ENCODE measurements at places on chromosomes 5 and 9. TPM values are rescaled to one million over a fixed set of nuclear protein-coding genes. Genes with fewer than 3 reads are reported as not detected.

- H3K4me3 ChIP-seq, result no peak overlapping the region
- H3K4me1 ChIP-seq, result no peaks in the 10 kb centered on the region
- no peaks in the 10 kb centered on the region for H3K27me3 ChIP-seq
- no peaks in the 10 kb centered on the region for H3K36me3 ChIP-seq
- no peak overlapping the region for H3K27ac ChIP-seq
Measured at GRCh38 chr9:78783743-78784142, 486.8 kb downstream of the PSAT1 start.

- H3K27ac ChIP-seq, result peak overlapping the region; percentile 74
- peak overlapping the region; percentile 77 for H3K4me3 ChIP-seq
- peak; percentile 57 for DNase-seq
- no peaks in the 10 kb centered on the region for H3K36me3 ChIP-seq
Measured at GRCh38 chr9:137085920-137086530, 760 bp upstream of the MAN1B1 start.

GRCh38 chr5:151685749-151686673, 704 bp downstream of the SPARC start:
- H3K4me3 ChIP-seq, result peak overlapping the region; percentile 77
- peaks cover 10% of the 10 kb centered on the region for H3K36me3 ChIP-seq
- H3K4me1 ChIP-seq, result peaks cover 29% of the 10 kb centered on the region
- peak overlapping the region; percentile 75 for H3K27ac ChIP-seq
- peak; percentile 76 for DNase-seq
- no peaks in the 10 kb centered on the region for H3K27me3 ChIP-seq

GRCh38 chr5:94779684-94780083, 161.2 kb downstream of the SLF1 start:
- H3K36me3 ChIP-seq, result no peaks in the 10 kb centered on the region
- H3K27me3 ChIP-seq, result no peaks in the 10 kb centered on the region
- no peak overlapping the region for H3K27ac ChIP-seq
- H3K4me3 ChIP-seq, result no peak overlapping the region
- H3K4me1 ChIP-seq, result no peaks in the 10 kb centered on the region

Gene NUTM2F
- total RNA-seq, result not detected

DNA sequence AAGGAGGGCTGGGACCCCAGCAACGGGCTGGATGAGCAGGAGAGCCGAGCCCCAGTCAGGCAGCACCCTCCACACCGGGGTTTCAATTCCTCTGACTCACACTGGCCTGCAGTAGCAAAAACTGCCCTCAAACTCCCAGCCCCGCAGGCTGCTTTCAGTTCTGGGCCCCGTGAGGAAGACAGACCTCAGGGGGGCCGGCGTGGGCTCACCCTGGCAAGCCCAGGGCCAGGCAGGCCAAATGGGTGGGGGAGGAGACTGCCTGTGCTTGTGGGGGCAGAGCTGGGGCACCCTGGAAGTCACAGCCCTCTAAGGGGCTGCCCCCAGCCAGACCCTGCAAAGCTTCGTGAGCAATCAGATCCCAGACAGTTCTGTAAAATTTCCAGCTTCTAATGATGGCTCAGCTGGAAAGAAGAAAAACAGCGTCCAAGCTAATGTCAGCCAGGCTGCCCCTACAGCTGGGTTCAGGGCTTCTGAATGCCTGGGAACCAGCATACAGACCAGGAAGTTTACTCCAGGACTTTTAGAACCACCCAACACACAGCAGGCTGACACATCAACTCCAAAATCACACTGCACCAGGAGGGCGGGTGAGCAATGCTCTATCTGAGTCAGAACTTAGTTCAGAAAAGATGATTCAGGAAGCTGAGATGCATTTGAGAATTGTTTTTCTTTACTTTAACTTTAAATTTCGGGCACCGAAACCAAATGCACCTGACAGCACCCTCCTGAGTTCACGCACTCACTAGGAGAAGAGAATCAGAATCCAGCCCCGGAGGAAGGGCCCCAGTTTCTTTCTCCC, 34.7 kb downstream of the LPCAT1 start:
- no peak overlapping the region for H3K4me3 ChIP-seq
- H3K36me3 ChIP-seq, result no peaks in the 10 kb centered on the region
- H3K4me1 ChIP-seq, result no peaks in the 10 kb centered on the region
- no peak for DNase-seq
- no peaks in the 10 kb centered on the region for H3K27me3 ChIP-seq

DNA sequence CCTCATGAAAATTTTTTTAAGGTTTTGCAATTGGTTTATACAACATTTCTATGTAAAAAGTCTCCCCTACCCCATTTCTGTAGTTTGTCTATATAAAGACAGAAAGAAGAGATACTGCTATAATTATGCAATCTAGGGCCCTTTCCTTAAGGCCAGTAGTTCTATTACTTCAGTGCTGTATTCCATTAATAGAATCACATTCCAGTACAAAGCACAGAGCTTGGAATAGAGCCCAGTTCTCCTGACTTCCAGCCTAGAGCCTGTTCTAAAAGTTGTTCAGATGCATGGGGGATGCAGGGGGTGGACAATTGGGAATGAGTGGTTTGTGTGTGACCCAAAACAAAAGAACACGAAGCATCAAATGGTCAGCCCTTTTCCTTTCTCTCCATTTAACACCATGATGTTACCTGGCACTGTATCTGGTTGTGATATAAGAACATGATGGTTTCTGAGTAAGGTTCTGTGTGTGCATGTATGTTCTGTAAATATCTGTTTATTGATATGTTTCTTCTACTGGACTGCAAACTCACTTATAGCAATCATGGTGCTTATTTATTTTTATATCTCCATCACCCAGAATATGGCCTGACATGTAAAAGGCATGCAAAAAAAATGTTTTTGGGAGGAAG, 8.2 kb upstream of the GRAMD2B start:
- no peak overlapping the region for H3K4me3 ChIP-seq
- no peak overlapping the region for H3K27ac ChIP-seq
- H3K27me3 ChIP-seq, result no peaks in the 10 kb centered on the region
- no peaks in the 10 kb centered on the region for H3K36me3 ChIP-seq
- no peaks in the 10 kb centered on the region for H3K4me1 ChIP-seq
- peak; percentile 7 for DNase-seq
